NCI-H1694 (cell line): ENCODE measurements at places on chromosomes 7 and 10.

- DNase-seq = no peak
Measured at GRCh38 chr10:72275351-72276012, 1.8 kb downstream of the DDIT4 start.

- DNase-seq = no peak
Measured at GRCh38 chr10:72316748-72317435, 37.8 kb downstream of the DNAJB12 start.

GRCh38 chr7:5586963-5587348 lies 163.3 kb upstream of the TNRC18 start:
- DNase-seq = no peak

DNA sequence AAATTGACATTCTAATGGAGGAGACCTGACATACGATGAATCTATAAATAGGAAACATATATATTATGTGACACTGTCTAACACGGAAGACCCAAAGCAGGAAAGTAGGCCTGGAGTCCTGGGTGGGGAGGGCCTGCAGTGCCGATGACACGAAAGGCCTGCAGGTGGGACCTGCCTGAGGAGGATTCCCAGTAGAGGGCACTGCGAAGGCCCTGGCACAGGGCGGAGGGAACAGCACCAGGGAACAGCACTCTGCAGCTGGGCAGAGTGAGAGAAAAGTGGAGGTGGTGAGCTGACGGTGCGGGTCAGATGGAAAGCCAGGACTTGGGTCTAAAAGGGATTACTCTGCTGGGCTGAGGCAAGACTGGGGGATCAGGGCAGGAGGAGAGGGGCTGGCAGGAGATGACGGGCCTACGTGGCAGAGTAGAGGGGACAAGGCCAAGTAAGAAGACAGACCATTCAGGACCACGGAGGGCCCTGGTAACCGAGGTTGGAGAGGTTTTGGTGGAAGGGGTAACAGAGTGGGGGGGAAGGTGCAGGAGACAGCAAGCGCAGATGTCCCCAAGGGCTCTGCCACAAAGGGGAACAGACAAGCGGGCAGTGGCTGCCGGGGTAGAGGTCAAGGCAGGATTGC lies 8.1 kb downstream of the ZNF746 start:
- DNase-seq = no peak

GRCh38 chr7:129798616-129799349 lies 154.0 kb downstream of the UBE2H start:
- no peak for DNase-seq

- peak; percentile 34 for DNase-seq
Measured at GRCh38 chr10:67763499-67764011, 67.6 kb upstream of the CTNNA3 start.
